Hepatic stellate cell (primary cell): ENCODE measurements at places on chromosomes 11 and 22.

DNA sequence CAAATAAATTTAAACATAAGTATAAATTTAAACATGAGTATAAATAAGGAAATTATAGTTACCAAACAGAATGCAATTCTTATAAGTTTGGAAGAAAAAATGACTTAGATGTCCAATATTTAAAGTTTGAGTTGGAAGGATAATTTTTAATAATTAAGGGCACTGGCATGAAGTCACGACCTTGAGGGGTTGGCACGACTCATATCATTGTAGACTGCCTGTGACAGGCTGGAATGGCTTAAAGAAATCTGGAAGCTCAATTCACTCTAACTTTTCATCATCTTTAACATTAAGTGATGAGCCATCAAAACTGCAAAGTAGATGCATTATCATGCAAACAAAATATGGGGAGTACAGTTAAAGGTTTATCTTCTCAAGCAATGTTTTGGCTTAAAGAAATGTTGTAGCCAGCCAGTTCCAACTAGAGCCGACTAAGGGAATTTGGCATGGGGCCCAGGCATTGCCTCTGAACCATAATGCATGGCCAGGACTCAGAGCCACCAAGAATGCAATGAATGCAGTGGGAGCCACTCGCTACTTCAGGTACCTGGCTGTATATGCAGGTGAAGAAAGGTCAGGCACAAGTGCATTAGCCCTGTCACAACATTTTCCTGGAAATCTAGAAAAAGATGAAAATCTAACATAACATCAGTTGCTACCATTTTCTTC lies 33.4 kb downstream of the PGR start:
- no peak for DNase-seq

- peak; percentile 58 for DNase-seq
Observed at GRCh38 chr11:60957188-60957587, 5.2 kb upstream of the SLC15A3 start.

DNA sequence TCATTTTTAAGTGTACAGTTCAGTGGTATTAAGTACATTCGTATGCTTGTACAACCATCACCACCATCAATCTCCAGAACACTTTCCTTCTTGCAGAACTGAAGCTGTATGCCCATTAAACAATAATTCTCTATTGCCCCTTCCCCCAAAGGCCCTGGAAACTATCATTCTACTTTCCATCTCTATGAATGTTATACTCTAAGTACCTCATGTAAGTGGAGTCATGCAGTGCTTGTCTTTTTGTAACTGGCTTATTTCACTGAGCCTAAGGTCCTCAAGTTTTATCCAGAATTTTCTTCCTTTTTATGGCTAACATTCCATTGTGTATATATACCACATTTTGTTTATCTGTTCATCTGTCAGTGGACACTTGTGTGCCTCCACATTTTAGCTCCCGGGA lies 29.7 kb downstream of the MMP7 start:
- DNase-seq = no peak

DNA sequence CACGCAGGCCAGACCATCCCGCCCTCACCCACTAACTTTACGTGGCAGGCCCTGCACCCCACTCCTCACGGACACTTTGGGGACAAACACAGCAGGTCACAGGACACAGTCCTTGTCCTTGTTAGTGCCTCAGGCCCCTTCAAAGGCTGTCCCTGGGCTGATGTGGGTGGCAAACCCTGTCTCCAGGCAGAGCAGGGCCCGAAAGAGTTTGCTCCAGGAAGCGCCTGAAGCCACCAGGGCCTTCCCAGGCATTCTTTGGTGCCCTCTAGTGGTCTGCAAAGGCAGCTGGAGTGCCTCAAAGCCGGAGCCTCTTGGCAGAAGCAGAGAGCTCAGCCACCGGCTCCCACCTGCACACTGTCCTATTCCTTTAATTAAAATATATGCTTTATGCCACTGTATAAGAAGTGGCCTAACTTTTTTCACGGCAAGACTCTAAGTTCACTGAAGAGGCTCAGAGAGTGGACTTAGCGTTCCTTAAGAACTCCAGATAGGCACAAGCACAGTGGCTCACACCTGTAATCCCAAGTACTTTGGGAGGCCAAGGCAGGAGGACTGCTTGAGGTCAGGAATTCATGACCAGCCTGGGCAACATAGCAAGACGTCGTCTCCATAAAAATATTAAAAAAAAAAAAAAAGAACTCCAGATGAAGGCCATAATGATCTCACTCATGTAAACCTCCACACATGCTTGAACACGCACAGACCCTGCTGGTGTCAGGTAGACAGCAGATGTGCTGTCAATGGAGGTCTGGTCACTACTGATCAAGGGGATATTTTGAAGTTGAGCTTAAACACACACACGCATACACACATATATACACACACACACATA lies 11.1 kb downstream of the TXN2 start:
- peak; percentile 77 for DNase-seq
